ENCODE measurements at places on chromosomes 1 and 21. TPM values are rescaled to one million over a fixed set of nuclear protein-coding genes. Genes with fewer than 3 reads are reported as not detected.

The AMY1C gene
- total RNA-seq, result not detected

The CD244 gene
- not detected for total RNA-seq

The FAF1 gene
- total RNA-seq, result 57.8 TPM

The PGLYRP3 gene
- not detected for total RNA-seq

The PLPPR4 gene
- total RNA-seq, result under 0.01 TPM

The VTCN1 gene
- total RNA-seq, result 0.29 TPM

The TMEM82 gene
- not detected for total RNA-seq

The WNT3A gene
- total RNA-seq, result not detected

The DMRTA2 gene
- total RNA-seq, result not detected

The SERINC2 gene
- 131 TPM for total RNA-seq

The TMEM53 gene
- total RNA-seq, result 11.5 TPM
